GM19239 (cell line): ENCODE measurements at places on chromosomes 11 and 22.

DNA sequence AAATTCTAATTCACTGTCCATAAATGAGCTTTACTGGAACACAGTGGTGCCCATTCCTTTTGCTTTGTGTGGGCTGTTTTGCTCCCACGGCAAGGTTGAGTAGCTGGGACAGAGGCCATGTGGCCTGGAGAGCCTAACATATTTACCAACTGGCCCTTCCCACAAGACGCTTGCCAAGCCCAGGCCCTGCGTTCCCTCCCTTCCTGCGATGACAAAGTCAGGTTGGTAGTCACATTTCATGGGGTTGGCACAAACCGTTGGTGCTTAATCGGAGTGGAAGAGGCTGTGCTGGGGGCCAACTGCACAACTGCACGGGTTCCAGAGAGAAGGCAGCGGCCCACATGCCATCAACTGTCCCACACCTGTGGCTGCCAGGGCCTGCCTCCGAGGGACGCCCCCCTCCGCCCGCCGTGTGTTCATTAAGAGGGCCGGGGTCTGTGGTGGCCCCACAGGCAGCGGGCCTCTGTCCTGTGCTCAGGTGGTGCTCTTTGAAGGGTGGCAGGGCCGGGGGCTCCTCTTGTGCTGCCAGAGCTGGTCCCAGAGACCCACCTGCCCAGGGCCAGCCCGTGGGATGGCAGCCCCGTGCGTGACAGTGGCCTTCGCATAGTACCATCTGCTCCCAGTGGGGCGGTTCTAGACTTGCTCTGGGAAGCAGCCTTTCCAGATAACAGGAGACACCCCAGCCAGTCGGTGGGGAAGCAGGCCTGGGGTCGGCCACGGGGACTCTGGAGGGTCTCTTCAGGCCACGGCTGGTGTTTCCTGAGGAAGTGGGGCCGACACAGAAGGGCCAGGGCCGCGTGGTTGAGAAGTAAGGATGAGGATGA is 81.5 kb upstream of the CLDN5 start:
- DNase-seq, result no peak

DNA sequence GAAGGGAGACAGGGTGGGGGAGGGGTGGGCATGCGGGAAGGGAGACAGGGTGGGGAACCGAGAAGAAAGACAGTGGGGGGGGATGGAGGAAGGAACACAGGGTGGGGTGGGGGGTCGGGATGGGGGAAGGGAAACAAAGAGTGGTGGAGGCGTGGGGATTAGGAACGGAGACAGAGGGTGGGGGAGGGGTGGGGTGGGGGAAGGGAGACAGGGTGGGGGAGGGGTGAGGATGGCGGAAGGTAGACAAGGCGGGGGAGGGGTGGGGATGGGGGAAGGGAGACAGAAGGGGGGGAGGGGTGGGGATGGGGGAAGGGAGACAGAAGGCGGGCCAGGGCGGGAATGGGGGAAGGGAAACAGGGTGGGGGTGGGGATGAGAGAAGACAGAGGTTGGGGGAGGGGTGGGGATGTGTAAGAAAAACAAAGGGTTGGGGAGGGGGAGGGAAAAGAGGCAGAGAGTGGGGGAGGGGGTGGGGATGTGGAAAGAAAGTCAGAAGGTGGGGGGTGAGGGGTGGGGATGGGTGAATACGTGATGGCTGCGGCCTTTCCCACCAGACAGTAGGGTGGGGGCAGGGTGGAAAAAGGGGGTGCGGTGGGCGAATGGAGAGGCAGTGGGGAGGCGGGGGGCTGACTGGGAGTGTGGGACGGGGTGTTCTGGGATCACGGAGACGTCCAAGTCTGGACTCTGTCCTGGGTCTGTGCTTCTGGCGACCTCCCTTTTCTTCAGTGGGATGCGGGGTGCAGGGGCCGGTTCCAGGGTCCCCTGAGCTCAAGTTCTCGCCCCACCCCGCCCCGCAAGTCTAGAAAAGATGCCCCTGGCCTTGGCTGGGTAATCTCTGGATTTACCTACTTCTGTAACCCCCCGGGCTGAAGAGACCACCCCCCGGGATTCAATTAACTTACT is 744 bp downstream of the PRAME start:
- no peak for DNase-seq

- no peak for DNase-seq
Measured at GRCh38 chr11:58805065-58805464, 39.4 kb downstream of the GLYATL2 start.

DNA sequence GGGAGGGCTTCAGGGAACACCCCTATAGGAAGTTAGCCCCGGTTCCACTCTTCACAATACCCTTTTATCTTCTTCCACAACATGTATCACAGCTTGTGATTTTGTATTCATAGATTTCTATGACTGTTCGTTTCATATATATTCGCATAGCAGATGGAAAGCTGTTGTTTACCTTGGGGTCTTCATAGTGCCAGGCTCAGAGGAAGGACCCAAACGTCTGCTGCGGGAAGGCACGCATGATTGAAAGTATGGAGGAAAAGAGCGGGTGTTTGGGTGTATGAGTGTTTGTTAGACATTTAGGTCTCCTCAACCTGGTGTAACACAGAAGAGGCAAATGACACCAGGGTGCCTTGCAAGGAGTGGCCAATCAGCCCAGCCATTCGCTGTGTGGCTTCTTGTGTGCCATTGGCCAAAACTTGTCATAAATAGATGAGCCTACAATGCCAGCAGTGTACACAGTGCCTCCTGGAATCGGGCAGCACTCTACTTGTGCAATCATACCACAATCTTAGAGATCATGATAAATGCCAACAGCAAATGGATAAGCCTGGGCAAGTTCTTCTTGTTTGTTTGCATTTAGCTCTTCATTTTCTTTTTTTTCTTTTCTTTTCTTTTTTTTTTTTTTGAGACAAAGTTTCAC is 10.9 kb upstream of the ADA2 start:
- no peak for DNase-seq

DNA sequence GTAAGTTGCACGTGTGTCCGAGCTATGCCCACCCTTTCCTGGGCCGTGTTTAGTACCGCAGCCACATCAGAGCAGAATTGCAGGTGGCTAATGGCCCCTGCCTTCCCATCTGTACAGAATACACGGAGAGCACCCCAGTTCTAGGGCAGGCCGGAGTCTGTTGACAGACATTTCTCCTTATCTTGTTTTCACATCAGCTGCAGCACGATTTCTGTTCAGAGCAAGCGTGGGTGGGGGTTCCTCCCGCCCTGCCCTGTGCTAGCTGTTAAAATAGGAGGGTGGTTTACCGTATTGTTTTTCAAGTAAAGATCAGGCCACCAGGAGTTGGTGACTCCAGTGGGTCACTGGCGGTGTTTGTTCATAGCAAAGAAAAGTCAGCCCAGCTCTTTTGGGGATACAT is 41.1 kb downstream of the UBASH3B start:
- no peak for DNase-seq

GRCh38 chr11:131609337-131609736 is 238.9 kb downstream of the NTM start:
- DNase-seq, result no peak

- no peak for DNase-seq
Measured at GRCh38 chr22:27440304-27440865, 361.2 kb downstream of the MN1 start.

GRCh38 chr11:93494357-93494756 is 48.8 kb downstream of the SMCO4 start:
- DNase-seq, result no peak
